ENCODE measurements at places on chromosomes 7 and 10.
A peak's percentile ranks its signal among the peaks of the same experiment; 100 is the strongest.

DNA sequence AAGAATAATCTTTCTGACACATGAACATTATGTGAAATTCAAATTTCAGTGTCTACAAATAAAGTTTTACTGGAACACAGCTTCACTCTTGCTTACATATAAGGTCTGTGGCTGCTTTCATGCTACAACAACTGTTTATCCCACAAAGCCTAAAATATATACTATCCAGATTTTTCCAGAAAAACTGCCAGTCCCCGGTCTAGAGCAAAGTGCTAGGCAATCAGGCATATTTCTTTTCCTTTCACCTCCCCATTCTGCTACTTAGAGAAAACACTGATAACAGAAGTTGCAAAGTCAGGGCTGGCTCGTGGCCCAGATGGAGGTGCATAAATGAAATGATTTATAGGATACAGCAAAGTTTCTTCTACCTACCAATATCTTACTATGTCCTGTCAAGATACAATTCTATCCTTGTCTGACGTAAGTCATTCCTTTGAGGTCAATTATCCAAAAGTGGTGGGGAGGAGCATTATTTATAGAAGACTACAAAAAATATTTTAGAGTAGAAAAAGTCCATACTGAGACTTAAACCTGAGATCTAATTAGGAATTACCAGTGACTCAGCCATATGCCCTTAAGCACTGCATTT, 384.1 kb downstream of the NXPH1 start:
- no peaks in the 10 kb centered on the region for H3K27me3 ChIP-seq
- no peak overlapping the region for H3K27ac ChIP-seq
- H3K36me3 ChIP-seq, result no peaks in the 10 kb centered on the region
- DNase-seq, result no peak
- H3K4me3 ChIP-seq, result no peak overlapping the region
- no peaks in the 10 kb centered on the region for H3K4me1 ChIP-seq

- no peaks in the 10 kb centered on the region for H3K27me3 ChIP-seq
- no peaks in the 10 kb centered on the region for H3K4me1 ChIP-seq
- no peaks in the 10 kb centered on the region for H3K36me3 ChIP-seq
- peak; percentile 40 for DNase-seq
- H3K27ac ChIP-seq, result no peak overlapping the region
Observed at GRCh38 chr10:104614245-104614831, 26.8 kb upstream of the SORCS3 start.

DNA sequence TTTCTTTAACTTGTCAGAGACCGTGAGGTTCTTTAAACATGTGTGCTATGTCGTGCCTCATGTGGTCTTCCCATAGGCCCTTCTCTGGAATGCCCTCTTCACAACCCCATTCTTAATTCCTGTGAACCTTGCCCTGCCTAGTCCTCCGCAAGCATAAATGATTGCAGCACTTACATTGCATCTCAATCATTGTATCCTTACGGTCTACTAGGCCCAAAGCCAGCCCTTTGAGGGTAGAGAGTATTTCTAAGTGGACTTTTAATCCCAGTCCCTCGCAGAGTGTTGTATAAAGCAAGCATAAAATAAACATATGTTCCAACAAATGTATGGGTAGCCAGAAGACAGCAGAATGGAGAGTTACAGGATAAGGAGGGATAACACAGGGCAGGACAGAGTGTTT, 92.1 kb upstream of the FAM133B start:
- no peak overlapping the region for H3K4me3 ChIP-seq
- no peak overlapping the region for H3K27ac ChIP-seq
- no peak for DNase-seq
- no peaks in the 10 kb centered on the region for H3K36me3 ChIP-seq

DNA sequence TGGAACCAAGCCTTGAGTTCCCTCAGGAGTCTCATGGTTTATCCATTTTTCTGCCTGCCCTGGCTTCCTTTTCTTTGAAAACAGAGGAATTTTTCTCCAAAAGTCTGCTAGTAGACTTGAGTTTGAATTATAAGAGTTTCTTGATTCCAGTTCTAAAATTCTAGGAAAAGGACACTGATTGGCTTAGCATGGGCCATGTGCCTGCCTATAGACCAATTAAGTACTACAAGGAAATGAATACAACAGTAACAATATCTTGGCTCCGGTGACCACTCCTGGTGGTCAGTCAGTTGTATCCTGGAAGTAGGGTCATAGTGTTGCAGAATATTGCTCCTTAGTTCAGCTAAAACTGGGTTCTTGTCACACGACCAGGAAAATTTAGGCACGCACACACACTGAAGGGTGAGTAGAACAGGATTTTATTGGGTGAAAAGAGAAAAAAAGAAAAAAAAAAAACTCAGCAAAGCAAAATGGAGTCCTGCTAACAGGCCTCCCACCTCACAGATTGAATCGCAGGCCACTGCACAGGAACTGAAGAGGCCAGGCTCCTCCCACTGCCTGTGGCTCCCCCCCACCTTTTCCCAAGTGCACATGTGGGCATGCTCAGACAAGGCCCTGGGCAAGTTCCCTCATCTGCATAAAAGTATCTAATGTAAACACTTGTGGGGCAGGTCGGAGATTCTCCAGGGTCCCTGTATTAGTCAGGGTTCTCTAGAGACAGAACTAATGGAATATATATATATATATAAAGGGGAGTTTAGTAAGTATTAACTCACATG, 155.1 kb downstream of the LYZL1 start:
- no peak overlapping the region for H3K4me3 ChIP-seq
- H3K27ac ChIP-seq, result no peak overlapping the region
- no peaks in the 10 kb centered on the region for H3K36me3 ChIP-seq

DNA sequence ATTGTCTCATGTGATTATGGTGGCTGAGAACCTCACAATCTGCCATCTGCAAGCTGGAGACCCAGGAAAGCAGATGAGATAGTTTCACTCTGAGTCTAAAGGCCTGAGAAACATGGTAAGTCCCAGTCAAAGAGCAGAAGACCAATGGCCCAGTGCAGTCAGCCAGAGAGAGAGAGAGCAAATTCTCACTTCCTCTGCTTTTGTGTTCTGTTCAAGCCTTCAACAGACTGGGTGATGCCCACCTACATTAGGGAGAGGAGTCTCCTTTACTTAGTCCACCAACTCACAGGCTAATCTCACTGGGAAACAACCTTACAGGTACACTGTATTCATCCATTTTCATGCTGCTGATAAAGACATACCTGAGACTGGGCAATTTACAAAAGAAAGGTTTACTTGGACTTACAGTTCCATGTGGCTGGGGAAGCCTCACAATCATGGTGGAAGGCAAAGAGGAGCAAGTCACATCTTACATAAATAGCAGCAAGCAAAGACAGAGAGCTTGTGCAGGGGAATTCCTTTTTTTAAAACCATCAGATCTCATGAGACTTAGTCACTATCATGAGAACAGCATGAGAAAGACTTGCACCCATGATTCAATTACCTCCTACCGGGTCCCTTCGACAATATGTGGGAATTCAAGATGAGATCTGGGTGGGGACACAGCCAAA, 4.7 kb upstream of the FRMPD2 start:
- H3K36me3 ChIP-seq, result no peaks in the 10 kb centered on the region
- H3K27me3 ChIP-seq, result no peaks in the 10 kb centered on the region
- no peak overlapping the region for H3K27ac ChIP-seq
- DNase-seq, result no peak
- H3K4me3 ChIP-seq, result no peak overlapping the region
- H3K4me1 ChIP-seq, result no peaks in the 10 kb centered on the region

DNA sequence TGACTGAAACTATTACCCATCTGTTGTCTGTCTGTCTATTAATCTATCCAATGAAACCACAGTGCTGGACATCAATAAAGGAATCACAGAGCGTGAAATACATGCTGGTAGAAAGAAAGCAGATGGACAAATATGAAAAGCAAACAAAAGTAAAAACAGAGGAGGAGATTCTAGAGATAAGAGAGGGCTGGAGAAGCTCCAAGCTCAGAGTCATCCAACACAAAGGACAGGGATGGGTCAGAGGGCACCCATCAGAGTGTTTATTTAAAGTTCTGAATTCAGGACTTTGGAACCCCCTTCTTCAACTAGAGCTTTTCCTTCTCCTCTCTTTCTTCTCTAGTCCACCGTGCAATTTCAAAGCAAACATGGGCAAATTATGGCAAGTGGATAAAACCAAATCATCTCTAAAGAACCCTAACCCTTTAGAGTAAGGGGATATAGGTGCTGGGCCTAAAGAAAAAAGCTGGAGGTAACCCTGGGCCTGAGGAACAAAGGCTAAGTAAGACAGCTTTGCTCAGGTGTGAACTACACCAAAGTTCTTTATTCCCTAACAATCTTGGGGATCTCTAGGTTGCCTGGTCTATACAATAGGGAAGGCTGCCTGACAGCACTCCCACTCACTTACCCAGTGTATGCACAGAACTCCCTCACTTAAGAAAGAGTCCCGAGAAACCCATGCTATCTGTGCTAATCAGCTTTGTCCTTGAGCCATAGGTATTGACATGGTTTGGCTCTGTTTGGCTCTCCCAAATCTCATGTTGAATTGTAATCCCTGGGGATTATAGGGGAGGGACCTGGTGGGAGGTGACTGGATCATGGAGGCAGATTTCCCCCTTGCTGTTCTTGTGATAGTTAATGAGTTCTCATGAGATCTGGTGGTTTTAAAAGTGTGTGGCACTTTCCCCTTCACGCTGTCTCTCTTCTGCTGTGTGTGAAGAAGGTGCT, 97.0 kb downstream of the BAMBI start:
- no peak overlapping the region for H3K27ac ChIP-seq
- DNase-seq, result no peak
- H3K4me3 ChIP-seq, result no peak overlapping the region
- H3K4me1 ChIP-seq, result no peaks in the 10 kb centered on the region
- no peaks in the 10 kb centered on the region for H3K36me3 ChIP-seq
- H3K27me3 ChIP-seq, result peaks cover 6% of the 10 kb centered on the region

GRCh38 chr10:26550774-26551526, 112.8 kb downstream of the APBB1IP start:
- no peaks in the 10 kb centered on the region for H3K27me3 ChIP-seq
- peaks cover 45% of the 10 kb centered on the region for H3K36me3 ChIP-seq
- DNase-seq, result no peak
- H3K4me3 ChIP-seq, result no peak overlapping the region
- peaks cover 11% of the 10 kb centered on the region for H3K4me1 ChIP-seq
- no peak overlapping the region for H3K27ac ChIP-seq

DNA sequence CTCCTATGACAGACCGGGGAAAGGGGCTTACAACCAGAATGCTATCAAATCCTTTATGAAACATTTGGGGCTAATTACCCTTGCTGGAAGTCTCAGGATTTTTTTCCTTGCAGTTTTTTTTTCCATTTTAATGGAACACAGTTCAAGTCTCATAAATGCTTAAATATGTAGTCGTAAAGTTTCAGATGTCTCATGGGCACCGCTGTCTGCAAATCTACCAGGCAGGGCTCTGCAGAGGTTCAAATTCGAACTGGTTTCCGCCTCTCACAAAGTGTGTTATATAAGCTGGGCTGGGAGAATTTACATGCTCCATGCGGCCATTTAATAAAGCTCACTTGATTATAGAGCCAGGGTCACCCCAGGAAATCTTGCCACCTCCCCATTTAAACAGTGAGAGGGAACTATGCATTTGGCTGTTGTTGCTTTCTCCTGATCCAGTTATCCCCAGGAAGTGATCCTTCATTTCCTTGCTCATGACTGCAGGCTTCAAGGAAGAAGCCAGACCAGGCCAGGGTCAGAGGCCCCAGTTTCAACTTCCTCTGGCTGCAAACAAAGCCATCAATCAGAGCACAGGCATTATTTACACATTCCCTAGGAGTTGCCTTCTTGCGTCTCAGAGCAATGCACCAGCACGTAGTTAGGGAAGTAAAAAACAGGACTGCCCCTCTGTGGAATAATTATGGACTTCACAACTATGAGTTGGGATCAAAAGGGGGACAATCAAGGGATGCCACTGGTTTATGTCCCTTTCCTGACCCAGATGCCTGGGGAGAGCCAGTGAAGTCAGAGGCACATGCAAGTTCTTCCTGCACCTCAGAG, 358.8 kb downstream of the PRPF18 start:
- H3K27ac ChIP-seq, result no peak overlapping the region
- H3K4me1 ChIP-seq, result no peaks in the 10 kb centered on the region
- H3K4me3 ChIP-seq, result no peak overlapping the region
- peaks cover 3% of the 10 kb centered on the region for H3K27me3 ChIP-seq
- H3K36me3 ChIP-seq, result no peaks in the 10 kb centered on the region

DNA sequence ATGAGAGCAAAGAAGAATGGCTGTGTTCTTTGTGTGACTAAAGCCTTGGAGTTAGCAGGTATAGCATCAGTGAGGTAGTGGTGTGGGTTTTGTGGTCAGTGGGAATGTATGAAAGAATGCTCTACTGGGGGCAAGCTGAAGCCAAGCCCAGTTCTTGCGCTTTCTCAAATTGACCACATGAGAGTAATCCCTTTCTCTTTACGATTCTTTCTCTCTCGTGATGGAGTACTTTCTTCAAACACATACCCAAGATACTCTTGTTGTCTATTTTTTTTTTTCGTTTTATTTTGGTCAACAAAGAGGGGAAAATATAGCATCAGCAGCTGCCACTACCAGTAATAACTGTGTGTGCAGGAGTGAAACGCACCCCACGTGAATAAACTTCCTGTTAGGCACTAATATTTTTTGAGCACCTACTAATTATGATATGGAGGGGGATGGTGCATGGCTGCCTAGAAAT, 8.4 kb upstream of the PANK1 start:
- H3K36me3 ChIP-seq, result no peaks in the 10 kb centered on the region
- no peaks in the 10 kb centered on the region for H3K27me3 ChIP-seq
- DNase-seq, result no peak

- no peak overlapping the region for H3K4me3 ChIP-seq
- H3K36me3 ChIP-seq, result no peaks in the 10 kb centered on the region
- H3K27me3 ChIP-seq, result no peaks in the 10 kb centered on the region
- DNase-seq, result no peak
Observed at GRCh38 chr7:130219871-130220270, 12.2 kb downstream of the SSMEM1 start.

DNA sequence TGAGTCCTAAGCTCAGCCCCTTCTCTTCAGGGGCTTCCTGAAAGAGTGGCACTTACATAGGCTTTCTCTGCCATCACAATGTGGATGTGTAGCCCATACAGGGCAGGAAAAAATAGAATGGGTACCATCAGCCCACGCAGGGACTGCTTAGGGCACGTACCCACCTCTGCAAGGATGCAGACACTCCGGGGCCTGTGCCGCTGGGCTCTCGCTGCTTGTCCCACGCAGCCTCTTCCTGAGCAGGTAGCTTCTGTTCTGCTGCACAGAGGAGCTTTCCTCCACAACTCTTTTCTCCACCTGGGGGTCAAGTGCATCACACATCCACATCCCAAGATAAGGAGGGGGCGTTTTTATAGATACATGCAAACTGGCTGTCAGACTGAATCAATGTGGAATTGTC, 34.3 kb downstream of the FRMPD2 start:
- H3K4me1 ChIP-seq, result no peaks in the 10 kb centered on the region
- no peak overlapping the region for H3K27ac ChIP-seq
- no peak for DNase-seq
- no peaks in the 10 kb centered on the region for H3K36me3 ChIP-seq
